ENCODE measurements at places on chromosomes 13 and 19.

- no peak for DNase-seq
Observed at GRCh38 chr13:99980824-99981734, 505 bp upstream of the ZIC2 start.

GRCh38 chr19:50723735-50724521 lies 764 bp downstream of the CLEC11A start:
- DNase-seq = no peak

- DNase-seq = no peak
Observed at GRCh38 chr13:27125357-27126282, 46.0 kb downstream of the USP12 start.

DNA sequence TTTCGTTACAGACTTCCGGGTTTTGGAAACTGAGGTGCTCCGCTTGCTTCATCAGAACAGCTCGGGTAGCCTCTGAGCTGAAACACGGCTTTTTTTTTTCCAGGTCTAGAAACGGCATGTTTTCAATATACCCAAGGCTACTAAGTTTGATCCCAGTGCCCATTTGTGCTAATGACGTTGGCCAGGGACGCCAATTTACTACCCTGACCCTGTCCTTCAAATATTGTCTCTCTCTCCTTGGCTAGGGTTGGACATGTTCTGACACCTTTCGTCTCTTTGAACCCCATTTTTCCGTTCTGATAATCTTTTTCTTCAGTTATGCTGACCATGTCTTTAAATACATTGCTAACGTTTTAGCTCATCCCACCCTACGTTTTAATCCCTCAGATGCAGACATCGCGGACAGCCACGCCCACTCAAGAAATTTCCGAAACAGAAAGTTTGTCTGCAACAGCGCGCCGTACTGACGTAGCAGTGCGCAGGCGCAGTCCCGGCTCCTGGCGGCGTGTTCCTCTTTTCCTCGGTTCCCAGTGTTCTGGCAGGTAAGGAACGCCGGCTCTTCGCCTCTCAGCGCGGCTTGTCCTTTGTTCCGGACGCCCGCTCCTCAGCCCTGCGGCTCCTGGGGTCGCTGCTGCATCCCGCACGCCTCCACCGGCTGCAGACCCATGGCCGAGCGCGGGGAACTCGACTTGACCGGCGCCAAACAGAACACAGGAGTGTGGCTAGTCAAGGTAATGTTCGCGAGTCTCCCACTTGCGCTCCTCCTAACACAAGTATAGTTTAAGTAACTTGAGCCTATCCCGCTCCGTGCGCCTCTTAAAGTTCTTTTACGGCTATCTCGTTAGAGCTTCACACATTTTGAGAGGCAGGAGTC lies at the start of gene GTF2F2:
Gene GTF2F2 (plus strand): TSS at position 520 of the 874 bp plus-strand sequence. CDS start 146 bp downstream, at position 666.
- DNase-seq = peak; percentile 74

GRCh38 chr13:52969373-52969772 lies 59.2 kb upstream of the OLFM4 start:
- no peak for DNase-seq

GRCh38 chr13:40974460-40975407 lies 44.4 kb downstream of the ELF1 start:
- DNase-seq = peak; percentile 15

DNA sequence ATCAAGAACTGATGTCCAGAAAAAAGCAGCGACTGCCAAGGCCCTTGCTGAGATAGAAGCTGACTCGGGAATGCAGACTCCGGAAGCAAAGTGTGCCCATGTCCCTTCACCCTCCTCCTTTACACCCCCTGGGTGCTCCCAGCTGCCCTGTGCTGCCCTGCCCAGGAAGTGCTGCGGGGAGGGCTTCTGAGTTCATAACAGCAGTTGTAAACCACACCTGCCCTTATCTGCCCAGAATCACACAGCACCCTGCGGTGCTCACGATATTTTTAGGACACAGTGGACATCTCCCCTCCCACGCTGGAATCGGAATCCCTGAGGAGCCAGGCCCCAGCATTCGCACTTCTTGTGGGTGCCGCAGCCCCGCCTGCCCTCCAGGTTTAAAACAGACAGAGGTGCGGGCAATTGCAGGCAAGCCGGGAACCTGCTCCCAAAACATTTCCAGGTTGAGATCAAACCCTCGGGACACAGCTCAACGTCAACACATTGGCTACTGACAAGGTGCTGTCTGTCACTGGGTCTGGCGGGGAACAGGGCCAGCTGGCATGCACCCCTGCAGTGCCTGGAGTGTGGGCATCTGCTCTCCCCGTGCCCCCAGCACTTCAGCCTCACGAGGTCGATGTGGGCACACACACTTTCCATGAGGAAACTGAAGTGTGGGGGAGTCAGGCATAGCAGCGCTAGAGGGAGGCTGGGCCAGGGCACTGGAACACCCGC lies 36.8 kb downstream of the RAB20 start:
- no peak for DNase-seq

DNA sequence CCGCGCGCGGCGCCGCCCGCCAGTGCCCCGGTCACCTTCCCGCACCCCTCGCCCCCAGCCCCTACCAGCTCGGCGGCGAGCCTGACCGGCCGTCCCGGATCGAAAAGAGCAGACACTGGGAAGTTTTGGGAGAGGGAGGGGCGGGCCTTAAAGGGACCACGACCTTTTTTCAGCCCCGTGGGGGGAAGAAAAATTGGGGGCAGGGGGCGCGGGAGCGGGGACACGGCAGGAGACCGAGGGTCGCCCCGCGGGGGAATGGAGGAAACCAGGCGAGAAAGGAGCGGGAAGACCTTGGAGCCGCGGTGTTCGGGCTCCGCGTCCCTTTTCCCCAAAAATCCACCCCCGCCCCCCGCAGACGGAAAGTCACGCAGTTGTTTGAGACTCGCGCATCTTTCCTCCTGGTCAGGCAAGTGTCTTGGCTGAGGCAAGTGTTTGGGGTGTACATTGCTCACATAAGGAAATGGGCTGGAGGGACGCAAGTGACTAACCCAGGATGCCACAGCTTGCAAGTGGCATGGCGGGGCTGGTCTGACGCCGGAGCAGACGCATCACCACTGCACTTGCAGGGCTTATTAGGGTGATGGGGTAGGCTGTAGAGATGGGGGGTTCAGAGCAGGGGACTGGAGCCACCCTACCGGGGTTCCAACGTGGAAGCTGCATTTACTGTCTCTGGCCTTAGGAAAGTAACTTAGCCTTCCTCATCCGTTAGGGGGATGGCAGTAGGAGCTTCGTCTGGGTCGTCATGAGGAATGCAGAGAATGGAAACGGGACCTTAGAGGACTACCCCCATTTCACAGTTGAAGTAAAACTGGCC lies 2.7 kb upstream of the HNRNPL start:
- no peak for DNase-seq

DNA sequence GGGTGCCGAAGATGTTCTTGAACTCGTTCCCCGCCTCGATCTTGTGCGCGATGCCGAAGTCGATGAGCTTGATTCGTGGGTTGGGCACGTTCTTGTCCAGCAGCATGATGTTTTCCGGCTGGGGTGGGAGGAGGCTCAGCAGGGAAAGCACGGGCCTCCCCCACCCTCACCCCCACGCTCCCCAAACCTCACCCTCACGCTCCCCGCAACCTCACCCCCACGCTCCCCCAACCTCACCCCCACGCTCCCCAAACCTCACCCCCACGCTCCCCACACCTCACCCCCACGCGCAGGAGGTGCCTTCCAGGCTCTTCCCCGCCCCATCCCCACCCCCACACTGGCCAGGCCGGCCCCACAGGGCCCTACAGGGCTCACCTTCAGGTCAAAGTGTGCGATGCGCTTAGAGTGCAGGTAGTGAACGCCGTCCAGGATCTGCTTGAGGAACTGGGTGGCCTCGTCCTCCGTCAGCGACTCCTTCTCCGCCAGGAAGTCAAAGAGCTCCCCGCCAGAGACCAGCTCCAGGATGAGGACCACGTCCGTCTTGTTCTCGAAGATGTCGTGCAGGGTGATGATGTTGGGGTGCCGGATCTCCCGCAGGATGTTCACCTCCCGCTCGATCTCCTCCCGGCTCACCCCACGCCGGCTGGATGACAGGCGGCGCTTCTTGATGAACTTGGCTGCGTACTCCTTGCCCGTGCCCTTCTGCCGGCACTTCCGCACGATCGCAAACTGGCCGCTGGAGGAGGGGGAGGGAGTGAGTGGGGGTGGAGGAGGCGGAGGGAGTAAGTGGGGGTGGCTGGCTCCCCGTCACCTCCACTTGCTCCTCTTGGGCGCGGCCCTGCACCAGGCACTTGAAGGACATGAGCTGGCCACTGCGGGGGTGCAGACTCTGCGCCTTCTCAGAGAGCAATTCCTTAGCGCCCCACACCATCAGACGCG lies 6.4 kb downstream of the DAPK3 start:
- DNase-seq = no peak

- DNase-seq = no peak
Observed at GRCh38 chr13:113260996-113261395, 36.0 kb upstream of the LAMP1 start.

DNA sequence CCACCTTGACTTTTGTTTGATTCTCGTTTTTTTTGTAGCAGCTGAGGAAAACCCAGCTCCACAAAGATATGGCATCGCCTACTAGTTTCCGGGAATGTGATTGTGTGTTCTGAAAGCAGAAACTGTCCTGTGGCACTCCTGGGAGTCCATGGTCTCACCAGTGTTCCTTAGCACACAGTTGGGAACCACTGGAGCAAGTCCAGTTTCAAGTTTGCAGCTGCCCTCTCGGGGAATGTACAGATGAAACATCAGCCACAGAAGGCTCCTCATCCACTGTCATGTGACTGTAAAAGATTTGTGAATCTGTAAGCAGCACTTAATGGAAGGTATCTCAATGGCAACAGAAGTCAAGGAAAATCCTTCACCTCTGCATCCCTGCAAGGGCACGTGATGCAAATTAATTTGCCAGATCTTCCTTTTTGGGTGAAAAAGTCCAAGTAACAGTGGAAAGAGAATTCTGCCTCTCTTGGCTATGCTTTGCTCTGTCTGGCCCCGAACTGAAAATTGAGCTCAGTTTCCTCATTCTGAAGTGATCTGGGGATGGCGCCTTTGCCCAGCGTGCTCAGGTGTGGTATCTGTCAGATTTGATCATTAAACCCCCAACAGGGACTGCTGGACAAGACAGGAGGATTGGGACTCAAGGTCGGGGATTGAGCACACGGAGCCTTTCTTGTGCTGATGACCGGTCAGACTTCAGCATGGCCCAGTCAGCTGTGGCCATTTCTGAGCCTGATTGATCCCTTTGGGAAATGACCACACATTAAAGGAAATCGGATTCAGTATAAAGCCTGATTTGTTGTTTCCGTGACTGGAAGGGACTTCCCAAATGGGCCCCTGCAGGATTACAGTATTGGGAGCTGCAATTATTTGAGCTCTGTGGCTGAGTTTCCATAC lies 58.8 kb downstream of the ING1 start:
- no peak for DNase-seq

DNA sequence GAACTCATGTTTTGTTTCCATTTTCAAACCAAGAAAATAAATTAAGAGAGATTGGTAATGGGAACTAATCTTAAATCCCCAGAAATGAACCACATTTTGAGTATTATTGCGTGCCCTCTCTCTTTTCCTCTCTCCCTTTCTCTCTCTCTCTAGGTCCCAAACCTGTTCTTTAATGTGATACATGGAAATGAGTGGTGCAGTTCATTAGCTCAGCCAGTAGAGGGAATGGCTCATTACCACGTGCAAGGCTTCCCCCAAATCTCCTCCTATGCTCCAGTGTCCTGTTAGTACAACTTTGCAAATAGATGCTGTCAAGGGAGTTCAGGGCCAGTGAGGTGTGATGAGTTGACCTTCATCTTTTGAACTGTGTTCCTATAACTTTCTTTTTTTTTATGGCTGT lies 178.4 kb downstream of the FGF9 start:
- DNase-seq = peak; percentile 2

DNA sequence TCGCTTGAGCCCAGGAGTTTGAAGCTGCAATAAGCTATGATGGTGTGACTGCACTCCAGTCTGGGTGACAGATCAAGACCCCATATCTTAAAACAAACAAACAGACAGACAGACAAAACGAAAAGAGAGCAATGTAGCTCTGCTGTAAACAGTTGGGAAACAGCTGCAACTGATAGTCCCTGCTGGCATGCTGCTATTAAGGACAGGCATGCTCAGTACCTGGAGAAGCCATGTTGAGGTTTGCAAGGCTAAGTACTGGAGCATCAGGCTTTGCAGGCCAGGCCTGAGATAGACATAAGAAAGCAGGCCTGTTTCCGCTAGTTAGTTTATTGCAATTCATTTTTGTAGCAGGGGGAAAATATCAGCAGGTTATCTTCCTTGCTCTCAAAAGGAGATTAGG lies 16.2 kb upstream of the OBI1 start:
- no peak for DNase-seq

DNA sequence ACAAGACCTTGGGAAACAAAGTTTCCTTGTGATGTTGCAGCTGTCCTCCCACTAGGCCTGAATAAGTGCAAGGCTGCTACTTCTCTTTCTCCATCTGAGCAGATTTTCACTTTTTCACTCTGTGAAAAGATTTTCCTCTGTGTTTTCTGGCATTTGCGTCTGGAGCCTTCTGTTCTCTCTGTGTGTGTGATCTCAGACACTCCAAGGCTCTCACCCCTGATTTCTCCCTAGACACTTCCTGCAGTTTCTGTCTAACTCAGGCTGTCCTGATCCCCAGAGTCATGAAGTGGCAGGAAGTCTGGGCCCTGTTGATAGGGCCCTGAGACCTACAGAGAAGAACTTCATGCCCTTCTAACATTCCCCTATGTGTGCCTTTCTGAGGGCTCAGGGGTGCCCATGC lies 37.2 kb downstream of the SIGLEC7 start:
- no peak for DNase-seq

DNA sequence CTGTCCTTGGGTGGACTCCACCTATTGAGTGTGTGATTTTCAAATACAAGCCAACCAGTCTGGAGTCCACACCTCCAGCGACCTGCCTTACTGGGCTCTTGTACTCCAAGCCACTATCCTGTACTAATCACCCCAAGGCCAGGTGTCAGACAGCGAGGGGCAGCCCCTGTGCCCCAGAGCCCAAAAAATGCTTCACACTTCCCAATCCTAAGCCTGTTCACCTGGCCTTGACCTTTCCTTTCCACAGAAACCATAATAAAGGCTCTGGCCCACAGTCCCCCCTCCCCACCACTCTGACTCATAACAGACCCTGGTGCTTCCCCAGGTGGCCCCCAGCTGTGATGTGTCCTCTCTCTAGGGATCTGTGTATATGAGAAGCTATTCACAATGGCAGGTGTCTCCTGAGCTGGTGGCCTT lies 3.9 kb downstream of the CD209 start:
- no peak for DNase-seq

DNA sequence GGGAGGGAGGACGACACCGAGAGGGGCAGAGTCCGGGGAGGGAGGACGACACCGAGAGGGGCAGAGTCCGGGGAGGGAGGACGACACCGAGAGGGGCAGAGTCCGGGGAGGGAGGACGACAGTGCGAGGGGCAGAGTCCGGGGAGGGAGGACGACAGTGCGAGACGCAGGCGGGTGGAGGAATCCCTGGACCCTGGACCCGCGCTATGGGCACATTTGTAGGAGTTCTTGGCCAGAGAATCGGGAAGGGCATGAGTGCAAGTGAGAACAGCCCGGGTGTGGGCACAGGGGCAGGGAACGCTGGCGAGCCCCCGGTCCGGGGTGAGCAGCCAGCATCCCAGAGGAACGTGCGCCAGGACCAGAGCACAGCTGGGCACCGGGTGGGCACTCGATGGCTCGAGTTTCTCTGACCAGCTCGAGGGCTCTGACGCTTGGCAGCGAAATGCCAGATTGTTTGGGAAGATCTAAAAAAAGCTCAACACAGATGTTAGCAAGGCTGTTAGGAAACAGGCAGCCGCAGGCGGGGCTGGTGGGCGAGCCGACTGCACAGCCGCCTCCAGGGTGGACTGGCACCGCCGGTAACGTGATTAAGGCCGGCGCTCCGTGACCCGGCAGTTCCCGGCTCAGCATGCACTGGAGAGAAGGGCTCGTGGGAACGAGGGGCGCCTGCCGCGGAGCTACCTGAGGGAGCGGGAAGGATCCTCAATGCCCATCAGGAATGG lies 17.9 kb upstream of the C2CD4C start:
- no peak for DNase-seq

GRCh38 chr19:44718441-44719261 lies 19.7 kb downstream of the CEACAM16 start:
- no peak for DNase-seq

All from stimulated activated CD4-positive, alpha-beta T cell treated with anti-CD3 and anti-CD28 coated beads, Interleukin-4, amount 100 ng/mL, for 48 hours (primary cell).